ENCODE measurements at places on chromosomes 3 and 15.

GRCh38 chr3:161305095-161305991 is 66.0 kb downstream of the SPTSSB start:
- no peak for DNase-seq

- no peak for DNase-seq
These were observed 97.2 kb upstream of the TMCO5A start for GRCh38 chr15:37837276-37837675.

- no peak for DNase-seq
These were observed 3.5 kb downstream of the ZNF710 start for GRCh38 chr15:90004671-90005070.

GRCh38 chr3:136957751-136958288 is at the start of gene IL20RB:
Gene IL20RB, plus strand, starts transcription at chr3:136957983. Its CDS starts 131 bp downstream, at chr3:136958114.
- DNase-seq, result no peak

DNA sequence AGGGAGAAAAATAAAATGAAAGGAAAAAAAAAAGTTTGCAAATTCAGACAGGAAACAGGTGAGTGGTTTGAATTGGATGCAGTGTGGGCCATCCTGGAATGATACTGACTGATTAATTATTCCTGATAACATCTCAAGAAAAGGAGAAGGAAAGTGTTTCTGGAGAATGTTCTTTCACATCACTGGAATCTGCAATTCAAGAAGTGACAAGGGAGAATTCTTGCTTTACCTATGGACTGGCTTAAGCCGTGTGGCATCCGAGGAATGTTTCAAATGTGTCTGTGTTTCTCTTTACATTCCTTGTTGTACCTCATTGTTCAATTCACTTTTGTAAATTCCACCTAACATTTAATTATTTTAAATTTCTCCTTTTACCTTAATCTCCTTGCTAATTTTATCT is 465.0 kb downstream of the EPHB1 start:
- no peak for DNase-seq

- DNase-seq, result no peak
These were observed 29.8 kb upstream of the CLK3 start for GRCh38 chr15:74585857-74586256.

DNA sequence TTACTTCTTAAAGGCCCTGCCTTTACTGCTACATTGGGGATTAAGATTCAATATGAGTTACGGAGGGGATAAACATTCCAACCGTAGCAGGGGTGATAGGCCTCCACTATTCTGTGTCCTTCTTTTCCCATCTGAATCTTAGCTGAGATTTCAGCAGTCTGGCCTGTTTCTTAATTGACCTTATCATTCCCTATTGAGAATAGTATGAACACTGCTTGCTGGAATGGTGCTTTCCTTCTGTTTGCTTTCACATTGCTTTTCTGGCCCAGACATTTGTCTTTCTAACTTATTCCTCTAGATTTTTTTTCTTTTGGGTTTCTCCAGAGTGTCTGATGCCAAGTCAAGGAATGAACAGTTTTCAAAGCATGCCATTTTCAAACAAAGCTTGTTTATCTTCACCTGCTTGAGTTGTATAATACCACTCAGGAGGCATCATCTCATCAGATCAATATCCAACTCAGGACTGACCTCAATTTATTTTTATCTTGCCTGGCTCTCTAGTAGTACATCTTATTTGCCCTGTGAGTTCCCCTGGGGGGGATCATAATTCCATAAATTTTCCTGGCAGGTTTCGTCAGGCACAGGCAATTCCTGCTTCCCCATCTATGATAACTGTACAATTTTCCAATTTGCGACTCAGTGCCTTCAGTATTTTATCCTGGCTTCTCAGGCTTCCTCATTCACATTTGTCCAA is 161.1 kb upstream of the STT3B start:
- DNase-seq, result no peak

DNA sequence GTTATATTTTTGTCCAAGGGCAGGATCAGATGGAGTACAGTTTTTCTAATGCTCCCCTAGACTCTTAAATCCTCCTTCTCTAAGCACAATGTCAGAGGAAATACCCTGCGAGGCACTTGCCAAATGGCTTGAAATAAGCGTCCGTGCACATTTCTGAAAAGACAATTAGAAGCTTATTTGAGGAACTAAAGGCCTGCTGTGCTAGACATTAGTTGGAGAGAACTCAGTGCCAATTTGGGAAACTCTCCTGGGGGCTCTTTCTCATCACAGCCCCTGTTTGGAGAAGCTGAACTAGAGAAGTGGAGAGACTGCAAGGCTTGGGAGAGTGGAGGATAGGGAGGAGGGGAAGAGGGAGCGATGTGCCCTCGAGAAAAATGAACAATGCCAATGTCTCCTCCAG is 247.6 kb upstream of the C2CD4B start:
- no peak for DNase-seq

DNA sequence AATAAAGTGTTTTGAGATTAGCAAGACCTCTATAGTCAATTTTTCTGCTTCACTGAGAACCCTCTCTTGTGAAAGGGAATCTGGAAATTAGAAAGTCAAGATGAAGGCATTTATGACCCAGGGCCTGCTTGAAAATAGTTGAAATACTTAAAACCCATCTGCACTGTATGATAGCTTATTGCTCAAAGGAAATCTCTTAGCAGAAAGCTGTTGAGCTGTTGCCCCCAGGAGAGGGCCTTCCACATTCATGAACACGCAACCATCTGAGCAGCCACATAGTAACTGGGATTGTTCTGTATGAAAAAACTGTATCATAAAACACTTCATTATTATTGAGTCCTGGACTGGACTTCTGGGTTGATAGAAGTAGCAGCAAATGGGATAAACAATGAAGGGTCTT is 106.4 kb upstream of the PTX3 start:
- no peak for DNase-seq

GRCh38 chr3:24286405-24286804 is 208.2 kb downstream of the THRB start:
- no peak for DNase-seq

- DNase-seq, result no peak
These were observed 141.1 kb downstream of the XXYLT1 start for GRCh38 chr3:195129644-195130492.

- no peak for DNase-seq
These were observed 4.4 kb downstream of the ACAP2 start for GRCh38 chr3:195438371-195438770.

GRCh38 chr3:172332256-172333041 is 115.8 kb downstream of the GHSR start:
- peak; percentile 60 for DNase-seq

DNA sequence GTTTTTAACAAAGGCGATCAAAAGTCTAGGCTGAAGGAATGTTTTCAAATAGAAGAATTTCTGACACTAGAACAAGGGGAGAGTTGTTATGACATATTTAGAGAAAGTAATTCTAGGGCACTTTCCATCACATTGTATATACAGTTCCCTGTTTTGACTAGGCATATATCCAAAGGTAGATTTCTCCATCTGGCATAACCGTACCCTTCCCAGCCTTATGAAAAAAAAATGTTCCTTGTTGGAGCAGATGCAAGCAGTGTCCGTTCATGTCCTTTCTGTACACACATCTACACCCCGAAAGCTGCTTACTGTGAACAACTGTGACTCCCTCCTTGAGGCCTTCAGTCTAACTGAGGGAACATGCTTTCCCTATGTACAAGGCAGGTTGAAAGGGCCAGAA is 271.7 kb upstream of the GBE1 start:
- no peak for DNase-seq

- peak; percentile 50 for DNase-seq
These were observed 9.8 kb downstream of the CTXND1 start for GRCh38 chr15:80242132-80242769.

- no peak for DNase-seq
These were observed 126.8 kb downstream of the PEAK1 start for GRCh38 chr15:77292969-77293558.

GRCh38 chr15:72339777-72340177 is 19.8 kb upstream of the CELF6 start:
- no peak for DNase-seq

DNA sequence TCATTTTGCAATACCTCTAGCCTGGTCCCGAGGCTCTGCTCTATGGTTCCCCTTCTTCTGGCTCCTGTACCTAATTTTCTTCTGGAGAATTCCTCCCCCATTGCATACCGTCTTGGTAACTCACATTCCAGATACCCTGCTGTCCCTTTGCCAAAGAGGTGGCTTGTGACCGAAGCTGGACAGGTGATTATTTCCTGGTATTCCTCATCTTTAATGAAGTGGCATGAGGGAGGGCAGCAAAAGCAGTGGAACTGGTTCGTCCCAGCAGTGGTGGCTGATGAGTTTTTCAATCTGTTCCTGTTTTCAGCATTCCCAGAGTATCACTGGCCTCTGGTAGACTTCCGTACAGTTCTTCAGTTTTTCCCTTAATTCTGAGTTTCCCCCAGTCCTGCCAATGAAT is 186.2 kb upstream of the CADPS start:
- no peak for DNase-seq

DNA sequence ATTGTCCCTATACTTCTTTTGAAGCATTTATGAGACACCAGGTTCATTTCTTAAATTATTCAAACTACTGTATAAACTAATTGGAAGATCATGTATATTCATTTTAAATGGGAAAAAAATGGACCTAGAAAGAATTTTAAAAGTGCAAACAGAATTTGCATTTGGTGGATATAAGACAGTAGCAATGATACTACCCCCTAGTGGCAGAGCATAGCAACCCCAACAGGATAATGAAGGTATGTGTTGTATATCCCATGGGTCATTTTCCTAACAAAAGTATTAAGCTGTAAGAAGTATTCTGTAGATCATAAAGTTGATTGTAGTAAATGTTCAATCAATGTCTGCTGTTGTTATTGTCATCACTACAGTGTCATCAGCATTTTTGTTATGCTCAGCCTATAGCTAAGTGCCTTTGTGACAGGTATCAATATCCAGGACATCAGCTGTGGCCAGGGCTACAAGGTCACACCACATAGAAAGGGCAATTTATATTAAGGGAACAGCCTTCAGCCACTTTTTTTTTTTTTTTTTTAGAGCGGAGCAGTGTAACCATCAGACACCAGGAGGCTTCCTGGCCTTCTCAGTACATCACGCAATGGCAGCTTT is 175.8 kb downstream of the FOXB1 start:
- DNase-seq, result peak; percentile 33

- DNase-seq, result no peak
These were observed 49.6 kb downstream of the SUMF1 start for GRCh38 chr3:4417449-4417848.

DNA sequence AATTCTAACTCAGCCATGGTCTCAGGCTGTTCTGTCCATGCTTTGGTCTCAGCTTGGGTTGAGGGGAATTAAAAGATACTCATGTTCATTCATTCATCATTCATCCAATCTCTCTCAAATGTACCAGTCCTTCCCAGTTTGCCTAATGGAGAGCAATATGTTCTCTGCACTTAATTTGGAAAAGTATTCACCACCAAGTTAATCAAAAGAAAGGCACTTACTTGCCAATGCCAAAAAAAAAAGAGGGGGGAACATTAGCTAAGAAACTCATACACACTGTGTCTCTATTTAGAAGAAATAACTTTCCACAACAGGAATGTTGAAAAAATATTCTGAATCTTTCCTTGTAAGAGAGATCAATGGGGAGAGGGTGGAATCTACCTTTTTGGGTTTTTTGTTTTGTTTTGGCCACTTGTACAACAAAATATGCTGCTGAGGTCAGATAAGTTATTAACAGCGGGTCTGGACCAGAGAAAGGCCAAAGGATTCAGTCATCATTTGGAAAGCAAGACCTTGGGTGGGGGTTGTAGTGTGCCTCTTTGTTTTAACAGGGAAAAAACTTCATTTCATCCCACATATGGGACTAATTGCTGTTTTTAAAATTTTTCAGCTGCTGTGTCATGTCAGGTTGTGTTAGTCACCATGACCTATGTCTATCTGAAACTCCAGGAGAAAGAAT is 152.3 kb downstream of the FBN1 start:
- no peak for DNase-seq

- DNase-seq, result peak; percentile 87
These were observed 38.8 kb upstream of the CLDN18 start for GRCh38 chr3:137970914-137971831.

GRCh38 chr3:152243721-152244516 is 24.8 kb upstream of the MBNL1 start:
- no peak for DNase-seq

- DNase-seq, result no peak
These were observed 273.3 kb downstream of the NSUN3 start for GRCh38 chr3:94336046-94336753.

DNA sequence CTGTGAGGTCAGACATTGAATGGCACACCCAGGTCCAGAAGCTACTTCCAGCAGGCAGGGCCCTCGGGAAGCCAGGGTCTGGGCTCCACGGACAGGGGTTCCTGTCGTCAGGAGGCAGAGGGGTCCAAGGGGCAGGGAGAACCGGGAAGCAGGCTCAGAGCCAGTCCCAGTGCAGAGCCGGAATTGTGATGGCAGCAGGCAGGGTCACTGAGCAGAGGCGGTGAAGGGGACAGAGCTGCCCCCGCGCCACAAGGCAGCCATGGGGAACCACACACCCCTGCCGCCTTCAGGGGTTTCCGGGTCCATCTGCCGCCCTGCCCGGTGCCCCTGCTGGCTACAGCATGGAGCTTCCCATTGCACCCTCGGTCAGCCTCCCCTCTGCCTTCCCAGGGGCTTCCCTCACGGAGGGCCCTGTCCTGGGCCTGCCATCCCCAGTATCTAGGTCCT is 136.9 kb downstream of the NSMCE3 start:
- no peak for DNase-seq

- DNase-seq, result no peak
These were observed 82.6 kb downstream of the TGFBR2 start for GRCh38 chr3:30688776-30689641.

GRCh38 chr15:36407647-36408046 is 171.8 kb upstream of the CDIN1 start:
- DNase-seq, result no peak

DNA sequence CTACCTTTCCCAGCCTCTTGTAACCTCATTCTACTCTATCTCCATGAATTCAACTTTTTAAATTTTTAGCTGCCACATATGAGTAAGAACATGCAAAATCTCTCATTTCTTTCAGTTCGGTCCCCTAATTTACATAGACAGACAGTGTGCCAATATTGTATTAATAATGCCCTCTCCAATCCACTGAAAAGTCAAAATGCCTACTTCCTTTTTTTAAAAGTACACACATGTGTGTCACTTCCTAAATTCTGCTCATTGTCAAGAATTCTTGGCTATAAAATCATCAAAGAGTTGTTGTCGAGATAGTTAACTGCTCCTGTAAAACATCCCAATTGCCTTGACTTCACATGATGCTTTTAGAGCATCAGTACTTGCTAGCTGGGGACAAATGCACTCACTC is 84.2 kb upstream of the IL12A start:
- DNase-seq, result no peak

GRCh38 chr15:51328926-51329325 is 9.5 kb downstream of the CYP19A1 start:
- no peak for DNase-seq

DNA sequence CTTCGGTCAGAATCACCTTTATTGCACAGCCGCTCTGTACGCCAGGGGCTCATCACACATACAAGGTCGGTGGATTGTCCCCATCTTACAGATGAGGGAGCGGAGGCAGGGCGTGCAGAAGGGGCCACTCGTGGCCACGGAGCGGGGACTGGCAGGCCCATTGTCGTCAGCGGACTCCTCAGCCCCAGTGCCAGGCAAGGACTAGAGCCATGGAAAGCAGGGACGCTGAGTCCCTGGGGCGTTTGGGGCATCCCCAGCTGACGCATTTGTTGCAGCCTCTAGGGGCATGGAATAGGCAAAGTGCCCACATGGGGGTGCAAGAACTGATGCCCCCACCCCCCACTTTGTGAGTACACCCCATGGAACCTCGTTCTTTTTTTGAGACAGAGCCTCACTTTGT is 29.8 kb upstream of the FURIN start:
- no peak for DNase-seq

GRCh38 chr15:28989239-28989830 is 103.6 kb downstream of the APBA2 start:
- peak; percentile 19 for DNase-seq
